ENCODE measurements at places on chromosomes 12 and 14.

- no peak for DNase-seq
These were observed 563 bp downstream of the DCP1B start for GRCh38 chr12:2003676-2004112.

- no peak for DNase-seq
These were observed 854.5 kb downstream of the SLC6A15 start for GRCh38 chr12:84058136-84058535.

DNA sequence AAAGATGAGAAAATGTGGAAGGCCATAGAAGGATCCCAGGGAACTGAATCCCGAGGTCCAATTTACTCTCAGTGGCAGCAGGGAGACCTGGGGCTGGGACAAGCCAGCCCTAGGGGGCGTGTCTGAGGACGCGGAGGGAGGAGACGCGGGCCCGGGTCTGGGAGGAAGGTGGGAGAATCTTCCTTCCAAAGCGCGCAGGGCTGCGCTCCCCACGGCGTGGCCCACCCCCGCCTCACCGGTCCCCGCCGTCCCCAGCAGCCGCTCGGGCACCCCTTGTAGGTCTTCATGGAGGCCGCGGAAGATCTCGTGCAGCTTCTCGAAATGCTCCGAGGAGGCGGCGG is 323 bp downstream of the VTI1B start:
- peak; percentile 91 for DNase-seq

DNA sequence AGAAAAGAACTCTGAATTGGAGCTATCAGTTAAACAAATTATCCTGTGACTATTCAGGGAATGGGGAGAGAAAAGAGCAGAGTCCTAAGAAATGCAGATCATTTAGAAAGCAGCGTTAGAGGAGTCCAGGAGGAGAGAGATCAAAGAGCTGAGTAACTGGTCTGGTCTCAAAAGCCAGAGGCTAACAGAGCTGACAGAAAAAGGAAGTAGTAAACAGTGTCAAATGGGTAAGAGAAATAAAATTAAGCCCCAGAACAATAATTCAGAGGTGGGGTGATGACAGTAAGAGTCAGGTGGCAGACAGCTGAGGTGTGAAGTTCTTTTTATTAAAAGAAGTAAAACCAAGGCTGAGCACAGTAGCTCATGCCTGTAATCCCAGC is 19.3 kb downstream of the GXYLT1 start:
- no peak for DNase-seq

- peak; percentile 95 for DNase-seq
These were observed 18.3 kb downstream of the NOC4L start for GRCh38 chr12:132162508-132163031.

GRCh38 chr12:12107678-12108077 is 36.9 kb downstream of the BCL2L14 start:
- DNase-seq: no peak

GRCh38 chr12:4829793-4830162 is 79.9 kb upstream of the KCNA1 start:
- DNase-seq: no peak

DNA sequence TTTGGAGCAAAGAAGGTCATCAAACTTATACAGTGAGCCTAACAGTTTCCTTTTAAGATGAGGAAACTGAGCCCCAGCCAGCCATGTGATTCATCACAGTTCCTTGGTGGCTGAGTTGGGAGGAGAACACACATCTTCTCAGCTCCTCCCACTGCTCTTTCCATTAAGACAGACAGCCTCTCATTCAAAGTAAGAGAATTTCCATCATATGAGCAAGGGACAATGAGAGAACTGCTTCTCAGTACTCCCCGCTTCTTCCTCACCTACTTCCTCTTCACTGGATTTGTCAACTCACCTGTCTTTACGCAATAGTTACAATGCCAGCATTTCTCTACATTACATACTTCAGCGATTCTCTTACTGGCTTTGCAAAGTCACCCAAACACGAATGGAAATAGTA is 2.2 kb downstream of the IFNG start:
- no peak for DNase-seq

Measured in adipocyte (in vitro differentiated cells).